ENCODE measurements at places on chromosomes 7 and 10.

GRCh38 chr10:91953600-91954160 lies 30.1 kb downstream of the BTAF1 start:
- no peak overlapping the region for H3K4me3 ChIP-seq
- no peaks in the 10 kb centered on the region for H3K4me1 ChIP-seq
- peaks cover 6% of the 10 kb centered on the region for H3K36me3 ChIP-seq

DNA sequence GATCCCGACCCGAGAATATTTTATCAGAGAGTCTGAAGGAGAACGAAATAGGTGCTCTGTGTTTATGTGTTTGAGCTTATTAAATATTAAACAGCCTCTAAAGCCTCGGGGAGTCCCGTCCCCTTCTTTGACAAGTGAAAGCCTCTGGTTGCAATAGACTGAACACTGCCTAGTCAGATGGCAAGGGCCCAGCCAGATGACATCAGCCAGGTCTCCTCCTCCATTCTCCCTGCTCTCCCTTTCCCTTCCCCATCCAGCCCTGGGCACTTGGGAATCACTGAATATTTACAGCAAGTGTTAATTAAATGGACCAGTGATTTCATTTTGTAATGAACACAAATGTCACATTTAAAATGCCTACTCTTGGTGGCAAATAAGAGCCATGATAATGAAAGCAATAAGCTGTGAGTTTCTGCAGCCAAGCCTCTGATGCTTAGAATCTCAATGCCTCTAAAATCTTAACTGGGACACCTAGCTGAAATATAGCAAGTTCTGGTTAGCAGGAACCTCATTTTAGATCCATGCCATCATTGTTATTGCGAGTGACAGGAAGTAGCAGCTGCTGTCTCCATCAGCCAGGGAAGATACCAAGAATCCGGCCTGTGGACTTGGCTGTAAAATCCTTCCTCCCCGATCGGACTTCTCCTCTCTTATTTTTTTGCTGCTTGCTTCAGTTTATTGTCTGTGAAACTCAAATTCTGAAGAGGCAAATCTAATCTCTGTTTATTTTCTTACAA lies 202.1 kb downstream of the PRPF18 start:
- DNase-seq, result no peak
- H3K27me3 ChIP-seq, result no peaks in the 10 kb centered on the region
- no peak overlapping the region for H3K4me3 ChIP-seq
- H3K27ac ChIP-seq, result no peak overlapping the region
- peaks cover 8% of the 10 kb centered on the region for H3K36me3 ChIP-seq

DNA sequence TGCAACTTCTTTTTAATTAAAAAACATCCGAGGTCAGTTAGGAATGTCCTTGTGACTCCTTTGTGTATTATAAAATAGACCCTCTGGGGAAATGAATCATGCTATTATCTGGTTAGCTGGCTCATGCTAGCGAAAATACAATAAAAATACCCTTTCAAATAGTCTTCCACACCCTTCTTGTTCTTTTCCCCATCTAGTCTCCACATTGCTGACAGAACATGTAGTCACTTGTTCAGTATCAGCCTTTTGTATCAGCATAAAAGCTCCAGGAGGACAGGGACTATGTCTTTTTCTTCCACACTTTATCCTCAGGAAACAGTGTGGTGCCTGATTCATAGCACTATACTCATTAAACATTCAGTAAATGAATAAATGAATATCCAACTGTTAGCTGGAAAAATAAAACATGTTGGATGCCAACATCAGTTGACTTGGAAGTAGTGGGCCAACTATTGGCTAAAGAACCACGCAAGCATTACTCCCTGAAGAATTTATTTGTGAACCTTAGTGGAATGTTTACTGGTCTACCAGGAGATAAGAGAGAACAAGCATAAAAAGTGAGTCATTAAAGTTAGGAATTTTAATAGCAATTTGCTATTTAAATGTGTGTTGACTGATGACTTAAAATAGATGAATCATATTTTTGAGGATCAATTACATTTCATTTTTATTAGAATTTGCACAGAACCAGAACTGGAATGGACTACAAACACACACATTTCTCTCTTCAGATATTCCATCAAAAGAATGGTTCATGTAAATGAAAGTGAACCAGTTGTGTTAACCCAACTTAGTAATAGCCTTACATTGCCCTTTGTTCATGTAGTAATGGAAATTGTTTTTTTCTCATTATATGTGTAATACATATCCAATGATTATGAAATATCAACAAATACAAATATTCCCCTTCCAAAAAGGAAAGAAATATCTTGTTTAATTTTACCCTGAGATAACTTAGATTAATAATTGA lies 129.6 kb downstream of the DKK1 start:
- H3K4me3 ChIP-seq, result no peak overlapping the region
- no peaks in the 10 kb centered on the region for H3K4me1 ChIP-seq
- H3K27me3 ChIP-seq, result no peaks in the 10 kb centered on the region
- no peaks in the 10 kb centered on the region for H3K36me3 ChIP-seq

- peak; percentile 65 for DNase-seq
- no peak overlapping the region for H3K4me3 ChIP-seq
- no peaks in the 10 kb centered on the region for H3K36me3 ChIP-seq
- no peaks in the 10 kb centered on the region for H3K27me3 ChIP-seq
- no peaks in the 10 kb centered on the region for H3K4me1 ChIP-seq
Measured at GRCh38 chr10:119502209-119502608, 40.3 kb downstream of the RGS10 start.

DNA sequence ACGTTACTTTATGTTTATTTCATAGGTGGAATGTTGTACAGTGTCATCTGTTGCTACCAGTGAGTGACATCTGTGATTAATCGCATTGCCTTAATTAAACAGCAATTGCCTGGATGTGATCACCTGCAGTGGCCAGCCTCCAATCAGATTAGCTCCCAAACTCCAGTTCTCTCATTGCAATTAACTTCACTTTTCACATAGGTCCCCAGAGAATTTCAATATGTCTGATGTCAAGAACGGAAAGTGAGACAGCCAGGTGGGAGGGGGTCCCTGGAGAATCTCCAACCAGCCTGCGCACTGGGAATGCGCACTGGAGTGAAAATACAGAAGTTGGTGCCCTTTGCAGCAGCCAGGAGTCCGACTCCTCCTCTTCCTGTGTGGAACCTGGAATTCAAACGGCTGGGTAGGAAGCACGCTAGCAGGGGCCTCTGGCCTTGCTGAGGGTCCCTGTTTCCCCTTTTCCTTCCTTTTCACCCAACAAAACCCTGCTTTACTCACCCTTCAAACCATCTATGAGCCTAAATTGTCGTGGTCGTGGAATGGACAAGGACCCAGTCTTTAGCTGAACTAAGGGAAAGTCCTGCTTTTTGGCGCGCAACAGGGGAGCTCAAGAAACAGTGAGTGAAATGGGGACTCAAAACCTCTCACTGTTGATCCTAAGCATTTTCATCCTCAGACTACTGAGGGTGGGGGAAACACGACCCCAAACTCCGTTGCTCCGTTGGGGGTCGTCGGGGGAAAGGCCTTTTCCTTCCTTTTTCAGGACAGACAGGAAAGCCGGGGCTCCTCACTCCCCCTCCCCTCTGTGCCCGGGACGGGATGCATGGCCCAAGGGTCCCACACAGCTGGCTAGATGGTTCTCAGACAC lies 1355.5 kb upstream of the LRRTM3 start:
- peak overlapping the region; percentile 8 for H3K27ac ChIP-seq
- H3K4me3 ChIP-seq, result peak overlapping the region; percentile 80
- no peaks in the 10 kb centered on the region for H3K4me1 ChIP-seq
- DNase-seq, result peak; percentile 74

- DNase-seq, result no peak
- no peak overlapping the region for H3K27ac ChIP-seq
- no peak overlapping the region for H3K4me3 ChIP-seq
- no peaks in the 10 kb centered on the region for H3K27me3 ChIP-seq
Measured at GRCh38 chr10:2994221-2994961, 73.0 kb upstream of the PFKP start.

DNA sequence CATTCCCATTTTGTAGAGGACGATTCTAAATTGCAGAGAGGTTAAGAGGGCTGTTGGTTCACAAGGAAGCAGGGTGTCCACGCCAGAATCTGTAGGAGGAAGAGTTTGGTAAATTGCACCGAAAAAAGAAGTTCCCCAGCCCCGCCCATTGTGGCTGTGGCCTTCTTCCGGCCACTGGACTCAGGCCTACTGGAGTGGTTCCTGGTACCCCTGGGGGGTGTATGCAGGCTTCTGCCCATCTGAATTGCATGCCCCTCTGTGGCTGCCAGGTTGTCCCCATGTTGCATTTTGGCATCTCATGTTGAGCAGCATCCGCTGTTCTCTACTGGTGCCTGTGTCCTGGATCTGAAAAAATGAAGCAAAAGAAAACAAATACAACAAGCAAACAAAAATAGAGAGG lies 234.2 kb downstream of the WDR11 start:
- H3K4me1 ChIP-seq, result no peaks in the 10 kb centered on the region
- no peaks in the 10 kb centered on the region for H3K27me3 ChIP-seq
- no peak overlapping the region for H3K4me3 ChIP-seq
- no peak for DNase-seq

DNA sequence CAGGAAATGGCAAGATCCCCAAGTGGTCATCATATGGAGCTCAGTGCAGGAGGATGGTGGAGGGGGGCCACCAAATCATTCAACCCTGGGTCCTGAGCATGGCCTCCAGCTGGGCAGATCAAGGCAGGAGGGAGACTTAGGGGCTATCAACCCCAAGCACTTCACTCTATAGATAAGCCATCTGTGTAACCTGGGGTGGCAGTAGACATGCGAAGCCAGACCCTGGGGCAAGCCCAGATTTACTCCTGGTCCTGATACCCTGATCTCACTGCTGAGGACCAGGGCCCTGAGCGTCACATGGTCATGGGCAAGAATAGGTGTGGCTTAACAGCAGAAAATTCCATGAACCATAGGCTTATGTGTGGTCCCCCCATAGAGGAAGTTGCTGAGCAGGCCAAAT lies 173.0 kb upstream of the ADCY1 start:
- no peaks in the 10 kb centered on the region for H3K27me3 ChIP-seq
- H3K4me1 ChIP-seq, result no peaks in the 10 kb centered on the region
- no peak overlapping the region for H3K4me3 ChIP-seq
- no peaks in the 10 kb centered on the region for H3K36me3 ChIP-seq
- no peak for DNase-seq

GRCh38 chr7:11648980-11649379 lies 183.0 kb downstream of the THSD7A start:
- no peak overlapping the region for H3K4me3 ChIP-seq
- no peaks in the 10 kb centered on the region for H3K27me3 ChIP-seq
- no peak for DNase-seq
- H3K4me1 ChIP-seq, result no peaks in the 10 kb centered on the region

DNA sequence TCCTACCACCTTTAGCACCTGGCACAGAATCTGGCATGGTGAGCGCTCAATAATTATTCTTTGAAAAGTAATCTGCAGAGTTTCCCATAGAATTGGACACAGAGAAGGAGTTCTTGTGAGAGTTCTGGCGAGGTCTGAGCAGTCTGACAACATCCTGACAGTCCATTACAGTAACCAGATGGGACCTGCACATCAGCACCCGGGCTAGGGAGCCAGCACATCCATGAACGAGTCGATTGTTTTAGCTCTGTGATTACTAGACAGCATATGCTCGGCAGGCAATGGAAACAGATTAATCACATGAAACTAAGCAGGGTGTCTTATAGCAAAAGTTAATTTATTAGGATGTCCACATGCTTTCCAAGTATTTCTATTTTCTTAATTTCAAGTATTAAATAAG lies 96.7 kb downstream of the SEMA3D start:
- no peak overlapping the region for H3K27ac ChIP-seq
- H3K4me1 ChIP-seq, result no peaks in the 10 kb centered on the region
- H3K27me3 ChIP-seq, result no peaks in the 10 kb centered on the region
- no peaks in the 10 kb centered on the region for H3K36me3 ChIP-seq
- no peak for DNase-seq

- H3K36me3 ChIP-seq, result peaks cover 16% of the 10 kb centered on the region
- H3K4me3 ChIP-seq, result no peak overlapping the region
- DNase-seq, result no peak
- no peak overlapping the region for H3K27ac ChIP-seq
- H3K27me3 ChIP-seq, result no peaks in the 10 kb centered on the region
- no peaks in the 10 kb centered on the region for H3K4me1 ChIP-seq
Measured at GRCh38 chr7:87899255-87899654, 23.0 kb downstream of the DBF4 start.

- H3K27ac ChIP-seq, result no peak overlapping the region
- no peaks in the 10 kb centered on the region for H3K36me3 ChIP-seq
- H3K27me3 ChIP-seq, result no peaks in the 10 kb centered on the region
- no peak overlapping the region for H3K4me3 ChIP-seq
- H3K4me1 ChIP-seq, result no peaks in the 10 kb centered on the region
- no peak for DNase-seq
Measured at GRCh38 chr7:93062599-93062998, 55.2 kb downstream of the SAMD9 start.

DNA sequence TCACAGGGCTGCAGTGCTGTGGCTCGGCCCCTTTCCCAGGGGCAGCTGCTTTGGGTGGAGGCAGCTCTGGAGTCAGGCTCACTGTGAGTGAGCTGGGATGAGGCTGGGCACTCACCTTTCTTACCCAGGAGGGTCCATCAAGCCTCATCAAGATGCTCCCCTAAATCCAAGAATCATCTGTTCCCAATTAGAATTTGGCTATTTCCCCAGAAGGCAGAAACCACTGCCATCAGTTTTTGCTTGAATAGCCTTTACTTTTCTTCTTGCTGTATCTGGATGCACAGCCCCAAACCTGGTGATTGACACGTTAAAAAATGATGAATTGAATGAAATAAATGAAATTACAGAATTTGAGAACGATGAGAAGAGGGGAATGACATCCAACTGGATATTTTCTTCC lies 74.3 kb upstream of the LYZL1 start:
- no peak overlapping the region for H3K27ac ChIP-seq
- no peaks in the 10 kb centered on the region for H3K36me3 ChIP-seq
- no peaks in the 10 kb centered on the region for H3K27me3 ChIP-seq
- no peak for DNase-seq
- H3K4me3 ChIP-seq, result no peak overlapping the region

- peaks cover 6% of the 10 kb centered on the region for H3K4me1 ChIP-seq
- no peak overlapping the region for H3K4me3 ChIP-seq
- DNase-seq, result peak; percentile 73
Measured at GRCh38 chr7:26167303-26167934, 15.4 kb downstream of the NFE2L3 start.

DNA sequence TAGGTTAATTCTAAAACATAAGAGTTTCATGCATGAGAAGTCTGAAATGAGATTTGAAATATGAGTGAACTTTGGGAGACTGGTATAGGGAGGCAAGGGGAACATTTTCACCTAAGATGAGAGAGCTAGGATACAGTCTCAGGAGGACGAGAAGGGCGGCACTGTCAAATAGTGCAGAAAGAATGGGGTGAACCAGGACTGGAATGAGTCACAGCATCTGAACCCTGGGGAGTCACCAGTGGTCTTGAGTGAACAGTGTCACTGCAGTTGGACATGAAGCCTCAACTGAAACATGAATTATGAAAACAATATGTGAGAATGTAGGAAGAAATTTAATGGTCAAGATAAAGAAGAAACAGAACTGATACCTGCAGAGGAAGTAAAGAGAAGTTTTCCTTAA lies 33.8 kb downstream of the GNG11 start:
- DNase-seq, result no peak
- H3K36me3 ChIP-seq, result no peaks in the 10 kb centered on the region
- H3K27me3 ChIP-seq, result no peaks in the 10 kb centered on the region

All from small intestine (tissue), 16 donors.